ENCODE measurements at places on chromosomes 4 and X.

GRCh38 chr4:114349543-114350175 lies 248.9 kb upstream of the UGT8 start:
- DNase-seq, result no peak

DNA sequence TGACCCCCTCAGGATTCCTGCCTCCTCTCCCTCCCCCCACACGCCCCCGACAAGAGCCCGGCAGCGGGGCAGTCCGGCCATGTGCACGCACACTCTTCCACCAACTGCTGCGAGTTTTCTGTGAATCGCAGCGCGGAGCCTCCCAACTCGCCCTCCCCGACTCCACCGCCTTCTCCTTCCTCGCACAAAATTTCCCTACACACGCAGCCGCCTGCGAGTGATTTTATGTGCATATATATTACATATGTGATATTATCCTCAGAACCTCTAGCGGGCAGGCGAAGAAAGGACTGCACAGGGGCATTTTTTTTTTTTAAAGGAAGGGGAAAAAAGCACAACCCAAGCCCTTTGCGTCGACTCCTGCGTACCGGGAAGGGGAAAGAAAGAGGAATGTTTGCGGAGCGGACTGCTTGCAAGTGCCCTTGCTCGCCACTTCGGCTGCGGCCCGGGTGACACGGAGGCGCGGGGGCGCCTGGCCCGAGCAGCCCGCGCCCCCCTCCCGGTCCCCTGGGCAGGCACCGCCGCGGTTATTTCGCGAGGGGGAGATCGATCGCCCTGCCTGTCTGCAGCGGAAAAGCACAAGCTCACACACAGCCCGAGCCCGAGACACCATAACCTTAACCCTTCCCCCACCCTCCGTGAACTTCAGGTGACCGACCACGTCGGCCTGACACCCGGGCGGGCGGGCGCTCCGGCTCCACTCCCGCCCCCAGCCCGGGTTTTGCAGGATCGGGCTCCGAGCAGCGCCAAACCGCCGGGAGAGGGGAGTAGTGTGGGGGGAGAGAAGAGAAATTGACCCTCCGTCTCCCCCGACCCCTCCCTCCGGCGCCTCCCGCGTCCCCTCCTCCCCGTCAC lies 2.3 kb downstream of the ZNF827 start:
- DNase-seq, result no peak

DNA sequence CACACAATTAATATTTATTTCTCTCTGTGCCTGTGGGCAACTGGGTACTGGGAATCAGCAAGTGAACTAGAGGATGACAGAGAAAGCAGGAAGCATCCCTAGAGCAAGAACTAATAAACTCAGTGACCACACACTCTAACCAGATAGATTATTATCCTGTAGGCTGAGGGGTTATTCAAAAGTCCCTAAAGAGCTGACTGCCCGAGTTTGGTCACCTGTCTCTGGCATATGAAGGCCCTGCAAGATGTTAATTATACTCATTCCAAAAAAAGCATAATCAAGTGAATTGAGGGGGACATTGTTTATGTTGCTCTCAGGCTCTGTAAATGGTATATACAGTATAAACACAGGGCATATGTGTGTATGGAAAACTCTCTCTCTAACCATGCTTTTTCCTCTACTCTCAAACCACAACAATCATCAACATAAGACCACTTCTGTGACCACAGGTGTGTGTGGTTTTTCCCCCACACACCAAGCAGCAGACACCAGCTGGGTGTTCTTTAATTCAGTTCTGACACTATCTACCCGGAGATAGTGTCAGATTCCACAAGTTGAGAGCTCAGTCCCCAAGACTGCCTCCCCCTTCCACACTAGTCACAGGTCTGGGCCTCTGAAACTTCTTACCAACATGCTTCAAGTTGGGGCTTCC lies 6.2 kb upstream of the HPSE start:
- peak; percentile 96 for DNase-seq

GRCh38 chrX:136209016-136209738 lies 42.0 kb downstream of the MAP7D3 start:
- DNase-seq, result no peak

- DNase-seq, result no peak
Observed at GRCh38 chrX:130120746-130121504, 10.6 kb upstream of the ELF4 start.

GRCh38 chr4:128853741-128854140 lies 44.2 kb downstream of the JADE1 start:
- no peak for DNase-seq

DNA sequence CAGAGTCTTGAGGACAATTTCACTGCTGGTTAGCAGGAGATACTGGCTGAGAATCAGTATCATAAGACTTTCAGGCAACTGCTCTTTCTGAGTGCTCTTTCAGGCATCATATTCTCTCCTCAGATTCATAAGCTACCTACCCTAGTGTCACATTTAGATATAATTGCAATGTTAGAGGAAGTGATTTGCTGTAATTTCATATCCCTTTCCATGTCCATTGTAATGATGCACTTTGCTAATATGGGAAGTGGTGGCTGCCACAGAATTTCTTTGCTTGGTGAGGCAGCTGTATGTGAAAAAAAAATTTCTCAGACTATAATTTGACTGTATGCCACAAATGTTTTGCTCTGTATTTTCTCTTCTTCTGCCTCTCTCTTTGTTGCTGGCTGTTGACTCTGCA lies 63.3 kb downstream of the DOCK11 start:
- DNase-seq, result no peak

DNA sequence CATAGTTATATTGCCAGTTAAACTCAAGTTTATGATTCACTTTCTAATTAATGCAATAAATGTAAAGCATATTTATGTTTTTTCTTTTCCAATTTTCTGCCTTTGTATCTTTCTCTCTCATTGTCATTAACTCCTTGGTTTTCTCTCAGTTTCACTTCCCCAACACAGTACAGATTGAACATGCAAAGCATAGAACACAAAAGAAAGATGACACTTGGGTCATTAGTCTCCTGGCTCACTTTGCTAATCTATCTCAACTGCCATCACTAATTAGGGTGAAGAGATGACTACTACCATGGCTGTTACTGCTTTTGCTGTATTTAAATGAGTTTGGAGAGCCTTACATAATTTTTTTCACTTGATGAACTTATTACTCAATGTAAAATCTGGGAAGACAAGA lies 12.3 kb upstream of the NAA11 start:
- DNase-seq, result no peak

- peak; percentile 59 for DNase-seq
Observed at GRCh38 chrX:123728016-123728415, 4.8 kb downstream of the THOC2 start.

GRCh38 chr4:121156822-121157769 lies 7.0 kb downstream of the TNIP3 start:
- no peak for DNase-seq

- no peak for DNase-seq
Observed at GRCh38 chr4:3212391-3213105, 36.4 kb upstream of the MSANTD1 start.

GRCh38 chr4:169815606-169816005 lies 57.9 kb upstream of the HPF1 start:
- DNase-seq, result no peak

DNA sequence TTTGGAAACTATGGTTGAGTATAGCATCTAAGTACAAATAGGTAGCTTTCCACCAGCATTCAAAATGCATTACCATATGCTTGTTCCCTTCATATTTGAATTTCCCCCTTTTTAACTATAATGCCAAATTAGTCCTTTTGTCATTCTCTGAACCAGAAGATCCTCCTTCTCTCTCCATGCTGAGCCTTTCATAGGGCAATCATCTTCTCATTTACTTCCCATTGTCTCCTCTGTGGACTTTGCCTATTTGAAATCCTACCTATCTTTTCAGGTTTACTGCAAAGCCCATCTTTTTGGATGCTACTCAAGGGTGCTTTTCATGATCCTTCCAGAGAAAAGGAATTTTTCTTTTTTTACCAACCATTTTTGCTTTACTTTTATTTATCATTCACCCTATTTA lies 54.7 kb downstream of the DKK2 start:
- DNase-seq, result no peak

GRCh38 chr4:156953951-156954350 lies 17.6 kb downstream of the PDGFC start:
- DNase-seq, result no peak

- no peak for DNase-seq
Observed at GRCh38 chr4:32003548-32003947, 1283.4 kb downstream of the PCDH7 start.

GRCh38 chr4:169506903-169507302 lies 105.5 kb downstream of the NEK1 start:
- no peak for DNase-seq

- no peak for DNase-seq
Observed at GRCh38 chrX:153537526-153538295, 20.3 kb downstream of the ATP2B3 start.
